ENCODE measurements at places on chromosomes 13 and 19.

GRCh38 chr13:42215578-42216421 is 56.2 kb upstream of the AKAP11 start:
- DNase-seq: no peak

DNA sequence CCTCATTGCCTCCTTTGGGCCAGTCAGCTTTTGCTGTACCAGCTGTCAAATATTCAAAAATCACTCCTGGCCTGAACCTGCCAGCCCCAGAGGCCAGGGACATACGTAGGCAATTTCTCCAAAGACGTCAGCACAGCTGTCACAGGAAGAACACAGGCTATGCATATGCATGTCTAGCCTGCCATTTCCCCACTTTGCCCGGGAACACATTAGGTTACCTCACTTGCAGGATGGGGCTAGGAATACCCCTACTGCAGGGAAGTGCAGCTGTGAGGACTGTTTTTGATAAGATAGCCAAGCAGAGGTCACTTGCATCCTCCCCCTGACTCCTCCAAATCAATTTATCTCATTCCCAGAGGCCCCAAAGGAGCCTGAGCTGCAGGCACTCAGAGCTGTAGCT is 2.8 kb downstream of the ZNF667 start:
- no peak for DNase-seq

GRCh38 chr19:37907735-37908455 is 887 bp downstream of the SIPA1L3 start:
- DNase-seq: no peak

- DNase-seq: no peak
Observed at GRCh38 chr19:13840305-13841085, 36.4 kb upstream of the NANOS3 start.

DNA sequence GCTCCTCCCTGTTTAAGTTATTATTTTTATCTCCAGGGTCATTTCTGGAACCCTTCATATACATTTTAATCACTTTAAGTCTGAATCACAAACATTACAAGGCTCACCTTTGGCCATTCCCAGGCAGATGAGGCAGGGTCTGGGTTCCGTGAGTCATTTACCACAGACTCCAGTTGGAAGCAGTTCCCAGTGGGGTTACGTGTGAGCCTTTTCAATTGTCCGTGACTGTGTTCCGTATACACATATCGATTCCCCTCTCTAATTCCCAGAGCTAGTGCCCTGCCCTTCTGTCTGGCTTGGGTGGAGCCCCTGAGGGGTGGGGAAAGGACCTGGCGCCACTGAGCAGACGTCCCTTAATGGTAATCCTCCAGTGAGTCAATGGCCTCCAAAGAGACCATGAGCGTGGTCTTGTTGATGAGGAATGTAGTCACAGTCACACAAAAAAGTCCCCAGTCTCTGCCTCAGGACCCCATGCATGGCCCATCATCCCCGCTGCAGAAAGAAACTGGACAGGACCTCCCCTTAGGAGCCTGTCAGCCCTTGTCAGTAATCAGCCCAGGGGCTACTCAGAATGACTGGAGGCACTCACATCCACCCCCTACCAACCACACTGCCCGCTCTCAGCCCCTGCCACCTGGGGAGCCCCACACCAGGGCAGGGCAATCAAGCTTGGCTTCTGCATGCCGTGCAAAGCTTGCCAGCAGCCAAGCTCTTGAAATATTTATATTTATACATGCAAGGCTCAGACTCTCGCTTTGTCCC is 144.4 kb downstream of the ZIC5 start:
- no peak for DNase-seq

DNA sequence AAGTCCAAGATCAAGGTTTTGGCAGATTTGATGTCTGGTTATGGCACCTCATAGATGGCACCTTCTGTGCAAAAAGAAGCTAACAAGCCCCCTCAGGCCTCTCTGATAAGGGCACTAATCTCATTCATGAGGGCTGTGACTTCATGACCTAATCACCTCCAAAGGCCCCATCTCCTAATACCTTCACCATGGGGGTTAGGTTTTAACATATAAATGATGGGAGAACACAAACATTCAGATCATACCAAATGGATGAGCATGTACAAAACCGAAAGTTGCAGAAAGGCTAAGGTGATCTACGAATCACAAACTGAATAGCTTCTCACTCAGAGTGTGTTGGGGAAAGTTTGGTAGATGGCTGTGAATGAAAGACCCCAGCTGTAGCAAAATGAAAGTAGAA is 217.4 kb downstream of the TBC1D4 start:
- DNase-seq: no peak

GRCh38 chr19:38727868-38728660 is 16.2 kb downstream of the CAPN12 start:
- DNase-seq: peak; percentile 81

DNA sequence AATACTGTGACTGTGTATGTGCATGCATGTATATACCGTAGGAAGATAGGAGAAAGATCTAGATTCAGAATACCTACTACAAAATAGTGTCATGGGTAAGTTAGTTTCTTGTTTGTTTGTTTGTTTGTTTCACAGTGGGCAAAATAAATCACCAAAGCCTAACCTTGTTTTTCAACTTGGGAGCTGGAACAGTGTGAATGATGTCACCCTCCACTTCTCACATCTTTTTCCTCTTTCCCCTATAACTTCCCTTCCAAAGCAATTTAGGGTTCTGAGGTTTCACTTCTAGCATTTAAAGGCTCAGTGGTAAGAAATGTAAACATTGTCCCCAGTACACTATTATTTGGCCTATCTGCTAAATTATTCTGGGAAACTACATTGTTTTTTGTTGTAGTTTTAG is 5.4 kb downstream of the KCTD4 start:
- DNase-seq: no peak

DNA sequence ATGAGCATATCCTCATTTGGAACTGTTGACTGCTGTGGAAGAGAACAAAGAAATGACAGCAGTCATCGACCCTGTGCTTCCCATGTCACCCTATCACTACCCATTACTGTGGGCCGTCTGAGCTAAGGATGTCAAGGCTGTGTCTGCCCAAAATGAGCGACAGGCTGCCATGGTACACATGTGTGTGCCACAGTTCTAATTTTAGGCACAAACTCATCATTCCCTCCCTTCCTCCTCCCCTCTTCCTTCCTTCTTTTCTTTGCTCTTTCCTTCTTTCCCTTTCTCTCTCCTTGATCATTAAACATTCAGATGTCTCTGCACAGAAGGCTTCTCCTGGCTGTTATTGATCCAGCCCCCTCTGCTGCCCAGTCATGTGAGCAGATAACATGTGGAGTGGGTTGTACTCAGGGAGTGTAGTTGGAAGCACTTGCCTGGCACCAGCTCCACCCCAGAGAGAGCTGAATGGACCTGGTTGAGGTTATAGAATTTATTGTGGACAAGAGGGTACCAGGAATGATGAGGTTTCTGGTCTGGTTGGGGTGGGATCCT is 6.3 kb downstream of the FGF9 start:
- no peak for DNase-seq

DNA sequence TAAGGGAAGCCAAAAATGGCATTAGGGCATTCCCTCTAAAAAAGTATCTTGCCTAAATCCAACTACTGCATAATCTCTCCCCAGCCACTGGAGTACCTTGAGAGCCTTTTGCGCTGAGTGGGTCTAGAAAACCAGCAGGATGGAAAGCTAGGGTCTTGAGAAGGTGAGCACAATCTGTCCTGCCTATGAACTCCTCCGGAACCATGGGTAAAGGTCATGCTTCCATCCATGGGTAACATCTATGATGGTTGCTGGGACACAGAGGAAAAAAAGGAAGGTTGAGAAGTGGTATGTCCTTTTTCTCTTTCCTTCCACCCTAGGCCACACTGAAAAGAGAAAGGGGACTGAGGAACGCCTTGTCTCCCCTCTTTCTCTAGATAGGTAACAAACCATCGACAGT is 52.4 kb downstream of the ZNF676 start:
- DNase-seq: peak; percentile 8

DNA sequence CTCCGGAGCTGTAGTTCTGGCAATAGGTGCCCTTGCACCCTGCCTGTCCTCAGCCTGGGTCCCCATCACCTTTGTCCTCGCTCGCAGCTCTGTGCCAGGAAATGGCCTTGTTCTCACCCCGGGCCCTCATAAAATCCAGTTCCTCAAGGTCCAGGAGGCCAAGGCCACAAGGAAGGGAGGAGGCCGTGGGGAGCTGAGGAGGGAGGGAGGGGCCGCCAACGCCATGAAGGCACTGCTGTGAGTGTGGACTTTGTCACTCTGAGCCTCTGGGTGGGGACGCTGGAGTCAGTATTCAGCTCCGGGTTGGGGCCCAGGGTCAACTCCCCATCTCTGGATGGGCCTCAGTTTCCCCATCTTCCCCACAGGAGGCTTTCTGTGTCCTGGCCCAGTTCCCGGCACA is 9.2 kb upstream of the GNA11 start:
- DNase-seq: no peak

DNA sequence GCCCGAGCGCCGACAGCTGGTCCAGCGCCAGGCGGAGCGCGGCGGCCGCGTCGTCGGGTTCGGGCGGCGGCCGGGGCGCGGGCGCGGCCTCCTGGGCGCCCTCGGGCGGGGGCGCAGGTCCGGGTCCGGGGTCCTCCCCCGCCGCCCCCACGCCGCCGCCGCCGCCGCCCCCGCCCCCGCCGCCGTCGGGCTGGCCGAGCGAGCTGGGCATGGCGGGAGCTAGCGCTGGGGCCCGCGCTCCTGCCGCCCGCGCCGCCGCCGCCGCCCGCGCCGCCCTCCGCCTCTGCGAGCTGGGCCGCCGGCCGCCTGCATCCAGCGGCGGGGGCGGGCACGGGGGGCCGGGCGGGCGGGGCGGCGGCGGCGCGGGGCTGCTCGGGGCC is 287 bp downstream of the MEX3D start:
- DNase-seq: no peak

GRCh38 chr13:82565201-82565600 is 1317.1 kb downstream of the SLITRK1 start:
- peak; percentile 82 for DNase-seq

GRCh38 chr19:29410601-29411000 is 115.2 kb upstream of the VSTM2B start:
- no peak for DNase-seq

GRCh38 chr19:16585808-16586476 is 13.7 kb upstream of the SLC35E1 start:
- DNase-seq: no peak

- DNase-seq: peak; percentile 56
Observed at GRCh38 chr13:60431108-60431700, 34.2 kb downstream of the TDRD3 start.

DNA sequence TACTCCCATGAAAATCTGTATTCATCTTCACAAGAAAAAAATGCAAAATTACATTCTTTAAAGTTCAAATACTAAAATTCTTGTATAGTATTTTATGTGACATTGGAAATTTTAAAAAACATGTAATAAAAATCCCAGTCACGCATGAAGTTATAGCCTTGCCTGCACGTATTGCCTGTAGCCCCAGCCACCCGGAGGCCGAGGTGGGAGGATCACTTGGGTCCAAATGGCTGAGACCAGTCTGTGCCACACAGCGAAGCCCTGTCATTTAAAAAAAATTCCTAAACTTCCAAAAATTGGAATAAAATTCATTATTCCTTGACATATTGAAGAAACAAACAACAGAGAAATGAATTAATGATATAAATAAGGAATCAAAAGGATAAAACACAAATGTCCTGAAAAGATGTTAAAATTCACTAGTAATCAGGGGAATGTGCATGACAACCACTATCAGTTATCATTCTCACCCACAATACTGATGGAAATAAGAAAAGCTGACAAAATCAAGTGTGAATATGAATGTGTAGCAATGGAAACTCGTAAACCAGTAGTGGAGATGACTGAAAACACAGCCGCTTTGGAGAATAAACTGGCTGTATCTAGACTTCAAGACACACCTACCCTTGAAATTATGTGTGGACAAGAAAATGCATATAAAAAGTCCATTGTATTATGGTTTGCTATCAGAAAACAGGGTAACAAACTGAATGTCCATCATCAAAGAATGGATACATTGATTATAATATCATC is 7.5 kb downstream of the CARD8 start:
- no peak for DNase-seq

DNA sequence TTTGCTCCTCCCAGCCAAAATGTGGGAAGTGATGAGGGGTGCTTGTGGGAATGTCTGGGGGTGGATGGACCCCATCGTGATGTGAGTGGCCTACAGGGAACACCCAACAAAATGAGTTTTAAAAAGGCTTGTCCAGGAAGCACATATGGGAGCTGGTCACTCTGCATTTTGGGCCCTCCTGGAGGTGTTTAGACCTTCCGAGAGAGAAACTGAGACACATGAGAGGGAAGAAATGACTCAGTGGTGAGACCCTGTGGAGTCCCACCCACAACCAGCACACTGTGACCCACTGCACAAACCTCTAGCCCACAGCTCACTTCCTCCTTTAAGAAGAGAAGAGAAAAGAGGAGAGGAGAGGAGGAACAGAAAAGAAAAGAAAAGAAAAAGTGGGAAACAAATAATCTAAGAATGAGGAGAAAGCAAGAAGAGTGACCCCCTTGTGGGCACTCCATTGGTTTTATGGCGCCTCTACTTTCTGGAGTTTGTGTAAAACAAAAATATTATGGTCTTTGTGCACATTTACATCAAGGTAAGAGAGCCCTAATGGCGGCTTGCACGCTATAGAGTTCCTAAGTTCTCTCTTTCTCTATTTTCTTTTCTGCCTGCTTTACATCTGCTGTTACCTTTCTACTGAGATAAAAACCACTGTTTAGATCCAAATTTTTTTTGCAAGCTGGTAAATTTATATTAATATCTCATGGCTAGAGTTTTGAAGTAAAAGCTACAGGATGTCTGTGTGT is 13.3 kb upstream of the LILRB1 start:
- no peak for DNase-seq

DNA sequence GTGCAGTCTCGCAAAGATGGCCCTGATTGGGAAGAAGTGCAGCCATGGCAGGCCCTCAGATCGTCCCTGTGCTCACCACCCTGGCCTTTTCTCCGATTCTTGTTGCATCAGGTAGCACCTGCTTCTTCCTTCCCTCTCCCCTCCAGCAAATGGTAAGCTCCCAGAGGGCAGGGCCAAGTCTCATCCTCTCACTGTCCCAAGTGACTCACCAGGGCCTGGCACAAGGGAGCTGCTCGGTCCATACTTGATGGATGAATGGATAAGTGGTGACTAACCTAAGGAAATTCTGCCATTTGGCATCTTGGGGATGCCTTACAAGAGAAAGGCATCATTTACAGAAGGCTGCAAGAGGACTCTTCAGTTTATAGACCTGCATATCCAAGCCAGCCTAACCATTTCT is 84.9 kb downstream of the ZIC5 start:
- DNase-seq: no peak
